CD4-positive, alpha-beta memory T cell (primary cell): ENCODE measurements at places on chromosomes 11 and 22. TPM values are rescaled to one million over a fixed set of nuclear protein-coding genes. Genes with fewer than 3 reads are reported as not detected.

Gene TP53AIP1
- not detected for total RNA-seq

Gene UBQLN3
- not detected for total RNA-seq

Gene ACR
- total RNA-seq = not detected

Gene NXPE1
- total RNA-seq = not detected

DNA sequence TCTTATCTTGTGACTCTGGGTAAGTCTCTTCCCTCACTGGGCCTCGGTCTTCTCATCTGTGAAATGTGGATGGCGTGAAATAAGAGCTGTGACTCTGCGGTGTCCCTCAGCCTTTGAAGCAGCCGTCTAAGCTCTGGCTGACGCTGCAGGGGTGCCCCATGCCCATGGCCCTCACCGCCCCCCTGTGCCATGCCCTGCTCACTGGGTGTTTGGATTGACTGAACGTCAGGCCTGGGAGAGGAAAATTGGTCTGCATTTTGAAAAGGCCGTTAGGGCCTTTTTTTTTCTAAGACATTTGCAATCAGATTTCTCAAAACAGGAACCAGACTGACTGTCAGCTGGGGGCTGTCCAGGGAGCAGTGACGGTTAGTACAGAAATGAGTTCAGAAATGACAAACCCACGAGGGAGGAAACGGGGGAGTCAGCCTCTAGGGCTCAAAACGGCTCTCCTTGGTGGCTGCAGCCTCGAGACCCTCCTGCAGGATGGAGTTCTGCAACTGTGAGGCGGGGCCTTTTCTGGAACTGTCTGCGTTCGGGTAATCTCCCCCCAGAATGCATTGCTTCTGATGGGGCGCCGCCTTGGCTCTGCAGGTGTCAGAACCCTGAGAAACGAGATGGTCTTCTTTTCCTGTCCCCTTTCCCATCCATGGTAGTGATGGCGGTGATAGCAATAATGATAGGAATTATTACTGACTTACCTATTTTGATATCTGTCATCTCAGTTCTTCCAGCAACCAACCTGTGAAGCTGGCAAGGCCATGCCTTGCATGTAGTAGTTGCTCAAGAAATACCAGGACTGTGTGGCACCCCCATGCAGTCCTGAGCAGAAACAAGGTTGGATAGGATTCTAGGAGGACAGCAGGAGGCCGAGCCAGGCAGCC is 2.0 kb downstream of the GRK2 start:
- H3K4me3 ChIP-seq = peak overlapping the region; percentile 88
- peak; percentile 51 for DNase-seq
- peaks cover 67% of the 10 kb centered on the region for H3K4me1 ChIP-seq
- peak overlapping the region; percentile 80 for H3K27ac ChIP-seq

- H3K36me3 ChIP-seq = no peaks in the 10 kb centered on the region
- H3K4me1 ChIP-seq = no peaks in the 10 kb centered on the region
- no peak overlapping the region for H3K27ac ChIP-seq
- no peak for DNase-seq
- H3K4me3 ChIP-seq = no peak overlapping the region
These were observed 66.9 kb downstream of the NXPE2 start for GRCh38 chr11:114745150-114745671.

Gene BACE1
- total RNA-seq = 2.9 TPM

GRCh38 chr22:30606455-30607299 is at the start of gene TCN2:
Gene TCN2, plus strand, starts transcription at chr22:30607174. Its CDS starts 158 bp downstream, at chr22:30607332.
- no peak within 1 kb of the TSS for H3K27ac ChIP-seq
- H3K4me1 ChIP-seq = peaks cover 16% of the 10 kb centered on the region
- H3K36me3 ChIP-seq = no peaks in the 10 kb centered on the region
- H3K4me3 ChIP-seq = peak within 1 kb of the TSS; percentile 81
- H3K27me3 ChIP-seq = no peaks in the 10 kb centered on the region

Gene CDC42EP1
- not detected for total RNA-seq

DNA sequence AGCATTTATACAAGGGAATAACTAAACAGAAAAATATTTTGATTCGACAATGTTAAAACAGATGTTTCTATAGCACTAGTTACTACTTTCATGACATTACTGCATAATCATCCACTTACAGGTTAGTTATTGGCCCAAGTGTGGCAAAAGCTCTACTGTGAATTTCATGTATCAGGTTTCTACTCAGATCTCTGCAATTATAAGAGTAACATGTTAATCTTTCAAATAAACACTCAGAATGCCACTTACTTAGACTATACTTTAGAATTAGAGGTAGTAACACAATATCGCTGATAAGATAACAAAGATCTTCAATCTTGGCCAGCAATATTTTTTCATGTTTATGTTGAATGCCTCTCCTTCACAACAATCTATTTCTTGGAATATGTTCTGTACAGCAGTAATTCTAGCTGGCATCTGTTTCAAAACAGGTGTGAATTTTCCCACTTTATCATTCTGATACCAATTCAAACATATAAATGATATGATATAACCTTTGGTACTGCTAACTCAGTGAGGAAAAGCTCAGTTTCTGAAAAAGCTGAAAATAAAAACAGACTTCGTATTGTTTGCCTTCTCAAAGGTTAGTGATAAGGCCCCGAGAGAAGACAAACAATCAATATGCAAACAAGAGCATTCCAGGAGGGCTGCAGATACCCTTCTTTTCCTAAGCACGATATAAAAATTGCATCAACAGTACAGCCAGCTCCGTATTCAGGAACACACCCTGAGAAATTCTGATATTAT is 11.0 kb upstream of the CCDC34 start:
- H3K4me1 ChIP-seq = no peaks in the 10 kb centered on the region
- DNase-seq = no peak
- no peaks in the 10 kb centered on the region for H3K27me3 ChIP-seq
- no peaks in the 10 kb centered on the region for H3K36me3 ChIP-seq

GRCh38 chr11:44621140-44621681 is 55.7 kb downstream of the CD82 start:
- peaks cover 19% of the 10 kb centered on the region for H3K36me3 ChIP-seq
- DNase-seq = peak; percentile 64
- no peaks in the 10 kb centered on the region for H3K27me3 ChIP-seq
- no peak overlapping the region for H3K4me3 ChIP-seq

DNA sequence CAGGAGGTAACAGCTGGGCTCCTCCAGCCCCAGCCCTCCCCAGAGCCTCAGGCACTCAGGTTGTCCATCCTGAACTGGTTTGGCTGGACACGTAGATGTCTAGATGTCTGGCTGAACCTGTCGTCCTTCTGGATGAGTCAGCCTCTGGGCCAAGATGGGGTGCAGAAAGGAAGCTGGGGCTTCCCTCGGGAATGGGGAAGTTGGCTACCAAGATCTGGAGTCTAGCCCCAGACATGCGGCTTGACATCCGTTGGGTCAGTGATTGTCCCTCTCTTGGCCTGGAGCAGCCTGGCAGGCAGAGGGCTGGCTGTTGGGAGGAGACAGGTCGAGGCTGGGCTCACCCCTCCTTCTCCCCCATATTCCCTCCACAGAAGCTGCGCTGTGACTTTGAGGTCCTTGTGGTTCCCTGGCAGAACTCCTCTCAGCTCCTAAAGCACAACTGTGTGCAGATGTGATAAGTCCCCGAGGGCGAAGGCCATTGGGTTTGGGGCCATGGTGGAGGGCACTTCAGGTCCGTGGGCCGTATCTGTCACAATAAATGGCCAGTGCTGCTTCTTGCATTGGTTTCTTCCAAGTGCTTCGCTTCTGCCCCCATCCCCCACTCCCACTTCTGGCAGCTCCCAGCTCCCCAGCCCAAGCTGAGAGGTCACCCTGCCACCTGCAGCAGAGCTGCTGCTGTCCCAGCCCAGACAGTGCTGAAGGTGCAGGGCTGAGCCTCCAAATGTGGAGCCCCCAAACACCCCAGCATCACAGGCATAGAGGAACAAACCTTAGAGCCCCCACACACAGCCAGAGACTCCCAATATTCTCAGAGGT is 1.3 kb downstream of the CST6 start:
- H3K27me3 ChIP-seq = peaks cover 13% of the 10 kb centered on the region
- DNase-seq = no peak
- H3K4me3 ChIP-seq = no peak overlapping the region
- H3K4me1 ChIP-seq = no peaks in the 10 kb centered on the region
- H3K36me3 ChIP-seq = no peaks in the 10 kb centered on the region
- H3K27ac ChIP-seq = no peak overlapping the region

DNA sequence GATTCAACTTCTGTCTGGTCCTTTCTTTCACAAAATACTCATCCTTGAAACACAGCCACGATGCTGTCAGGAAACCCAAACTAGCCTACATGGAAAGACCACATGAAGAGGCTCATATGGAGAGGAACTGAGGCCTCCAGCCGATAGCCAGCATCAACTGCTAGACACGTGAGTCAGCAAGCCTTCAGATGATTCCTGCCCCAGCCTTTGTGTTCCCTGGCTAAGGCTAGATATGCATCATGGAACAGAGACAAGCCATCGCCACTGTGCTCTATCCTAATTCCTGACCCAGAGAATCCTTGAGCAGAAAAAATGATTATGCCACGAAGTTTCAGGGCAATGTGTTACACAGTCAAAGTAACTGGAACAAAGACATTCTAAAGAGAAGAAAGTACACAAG is 75.5 kb downstream of the ENTHD1 start:
- no peak for DNase-seq
- no peak overlapping the region for H3K4me3 ChIP-seq
- H3K36me3 ChIP-seq = no peaks in the 10 kb centered on the region
- H3K27me3 ChIP-seq = no peaks in the 10 kb centered on the region

- no peak overlapping the region for H3K4me3 ChIP-seq
- no peak overlapping the region for H3K27ac ChIP-seq
- no peaks in the 10 kb centered on the region for H3K27me3 ChIP-seq
- H3K36me3 ChIP-seq = no peaks in the 10 kb centered on the region
These were observed 370.7 kb downstream of the MIAT start for GRCh38 chr22:27028093-27028492.

GRCh38 chr22:47124451-47124881 is 362.0 kb downstream of the TBC1D22A start:
- no peaks in the 10 kb centered on the region for H3K36me3 ChIP-seq
- no peaks in the 10 kb centered on the region for H3K27me3 ChIP-seq
- H3K4me1 ChIP-seq = no peaks in the 10 kb centered on the region
- no peak for DNase-seq

- DNase-seq = no peak
- no peak overlapping the region for H3K27ac ChIP-seq
- H3K36me3 ChIP-seq = no peaks in the 10 kb centered on the region
- no peaks in the 10 kb centered on the region for H3K4me1 ChIP-seq
- no peaks in the 10 kb centered on the region for H3K27me3 ChIP-seq
These were observed 274.6 kb downstream of the TBC1D22A start for GRCh38 chr22:47036936-47037485.

Gene NXPE4
- total RNA-seq = not detected
